ENCODE measurements at places on chromosomes 1 and 21.

GRCh38 chr1:112342558-112342957 lies 53.5 kb upstream of the CTTNBP2NL start:
- no peak for DNase-seq

GRCh38 chr21:29265690-29266479 lies 32.8 kb upstream of the BACH1 start:
- peak; percentile 78 for DNase-seq

- DNase-seq, result no peak
Measured at GRCh38 chr1:66954208-66954607, 29.4 kb downstream of the MIER1 start.

DNA sequence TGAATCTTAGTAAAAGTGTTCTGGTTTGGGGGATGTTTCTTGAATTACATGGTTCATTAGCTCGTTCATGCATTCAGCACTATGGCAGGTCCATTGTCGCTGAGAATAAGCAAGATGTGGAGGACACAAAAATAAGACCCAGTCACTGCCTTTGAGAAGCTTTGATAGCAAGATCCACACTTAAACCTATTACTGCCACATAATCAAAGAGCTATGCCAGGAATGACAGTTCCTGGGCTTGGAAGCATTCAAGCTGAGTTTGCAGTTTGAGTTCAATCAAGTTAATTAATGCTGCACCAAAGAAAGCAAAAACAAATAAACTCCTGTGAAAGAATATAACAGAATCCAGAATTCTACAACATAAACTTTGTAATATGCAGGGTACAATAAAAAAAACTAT lies 131.8 kb downstream of the MIS18A start:
- no peak for DNase-seq

DNA sequence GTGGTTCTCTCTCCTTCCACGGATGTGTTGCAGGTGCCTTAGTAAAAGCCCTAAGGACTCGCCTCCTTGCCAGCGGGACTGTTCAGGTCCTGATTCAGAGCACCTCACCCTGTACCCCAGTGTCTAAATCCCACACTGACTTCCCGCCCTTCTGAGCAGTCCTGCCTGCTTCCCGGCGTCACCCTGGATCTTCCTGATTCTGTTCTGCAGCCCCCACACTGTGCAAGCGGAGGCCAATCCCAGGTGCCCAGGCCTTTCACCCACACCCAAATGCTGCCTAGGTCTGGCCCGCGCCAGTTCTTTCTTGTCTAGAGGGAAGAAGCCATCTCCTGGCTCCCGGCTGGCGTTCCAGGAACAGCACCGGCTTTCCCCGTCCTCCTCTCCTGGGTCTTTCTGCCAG lies 95.9 kb upstream of the GALNT2 start:
- no peak for DNase-seq

GRCh38 chr1:23748016-23748415 lies 4.7 kb downstream of the ELOA start:
- no peak for DNase-seq
